ENCODE measurements at places on chromosomes 5 and 9.

DNA sequence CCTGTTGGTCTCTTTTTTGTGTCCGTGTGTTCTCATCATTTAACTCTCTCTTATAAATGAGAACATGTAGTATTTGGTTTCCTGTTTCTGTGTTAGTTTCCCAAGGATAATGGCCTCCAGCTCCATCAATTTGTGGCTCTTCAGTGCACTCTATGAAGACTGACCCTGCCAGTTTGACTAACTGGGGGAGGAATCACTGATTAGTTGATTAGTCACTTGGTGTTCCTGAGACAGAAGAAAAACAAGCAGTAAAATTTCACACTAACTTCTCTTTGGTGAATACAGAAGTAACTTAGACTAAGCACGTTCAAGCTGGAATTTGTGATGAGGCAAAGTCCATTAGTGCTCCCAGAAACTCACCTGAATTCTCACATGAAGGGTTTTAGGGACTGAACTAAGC, 495.8 kb upstream of the RORB start:
- DNase-seq = no peak

DNA sequence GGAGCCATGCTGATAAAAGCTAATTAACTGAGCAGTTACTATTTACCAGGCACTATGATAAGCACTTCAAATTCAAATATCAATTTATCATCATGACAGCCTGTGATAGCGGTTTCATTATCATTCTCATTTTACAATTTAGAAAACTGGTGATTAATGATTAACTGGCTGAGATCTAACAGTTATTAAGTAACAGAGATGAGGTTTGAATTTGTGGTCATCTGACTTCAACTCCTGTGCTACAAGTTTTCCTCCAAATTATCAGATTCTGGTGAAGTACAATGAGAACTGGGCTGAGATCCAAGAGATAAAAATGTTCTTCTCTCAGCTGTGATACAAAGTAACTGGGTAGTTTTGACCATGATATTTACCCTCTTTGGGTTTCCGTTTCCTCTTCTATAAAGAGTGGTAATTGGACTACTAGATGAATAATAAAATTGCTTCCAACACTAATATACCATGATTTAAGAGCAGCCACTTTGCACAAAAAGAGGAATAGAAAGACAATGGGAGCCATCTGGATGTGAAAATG, 74.5 kb upstream of the CCNG1 start:
- no peak for DNase-seq

- DNase-seq = no peak
Measured at GRCh38 chr5:151601391-151601790, 10.3 kb upstream of the FAT2 start.

DNA sequence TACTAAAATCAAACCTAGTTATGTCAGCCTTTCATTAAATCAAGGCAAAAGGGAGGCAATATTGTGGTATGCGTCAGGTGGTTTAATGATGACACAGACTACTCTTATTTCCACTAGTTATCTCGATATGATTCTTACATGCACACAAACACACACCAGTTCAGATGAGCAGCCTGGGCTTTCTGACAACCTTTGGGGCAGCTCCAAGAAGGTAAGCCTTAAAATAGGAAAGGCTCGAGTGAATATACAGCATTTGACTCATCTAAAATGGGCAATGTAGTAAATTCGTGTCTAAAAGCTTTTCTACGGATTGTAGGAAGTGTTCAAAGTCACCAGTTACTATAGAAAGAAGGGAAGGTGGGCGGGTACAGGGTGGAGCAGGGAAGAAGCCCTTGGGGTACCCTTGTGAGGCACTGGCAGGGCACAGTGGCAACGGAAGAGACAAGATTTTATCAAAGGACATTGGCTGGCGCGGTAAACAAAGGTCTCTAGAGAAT, 1.9 kb downstream of the ANKH start:
- no peak for DNase-seq

GRCh38 chr9:79877943-79878602, 306.3 kb downstream of the TLE4 start:
- DNase-seq = no peak

DNA sequence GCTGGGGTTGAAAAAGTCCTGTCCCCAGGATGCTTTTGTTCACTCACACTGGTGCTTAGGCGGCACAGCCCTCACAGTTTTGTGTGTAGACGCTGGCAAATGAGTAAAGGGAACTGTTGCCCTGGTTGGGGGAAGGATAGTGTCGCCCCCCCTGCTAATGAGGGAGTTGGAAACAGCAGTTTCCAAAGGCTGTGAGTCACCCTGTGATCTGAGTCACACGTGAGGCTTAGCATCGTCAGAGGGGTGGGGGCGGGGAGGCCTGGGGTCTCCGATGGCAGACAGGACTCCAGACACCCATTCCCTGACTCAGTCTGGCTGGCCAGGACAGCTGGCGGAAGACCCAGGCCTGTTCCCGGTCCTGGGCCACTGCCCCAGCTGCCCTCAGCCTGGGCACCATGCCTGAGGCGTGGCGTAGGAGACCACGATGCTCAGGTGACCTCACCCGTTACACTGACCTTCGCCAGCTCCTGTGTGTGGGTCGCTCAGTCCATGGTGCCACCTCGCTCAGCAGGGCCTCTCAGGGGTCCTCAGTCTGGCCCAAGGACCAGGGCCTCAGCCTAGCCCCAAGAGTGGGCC, 2.9 kb downstream of the DNAJB5 start:
- no peak for DNase-seq

GRCh38 chr9:1366276-1366675, 316.1 kb downstream of the DMRT2 start:
- no peak for DNase-seq

- DNase-seq = peak; percentile 21
Measured at GRCh38 chr5:151038801-151039238, 18.4 kb downstream of the GPX3 start.

DNA sequence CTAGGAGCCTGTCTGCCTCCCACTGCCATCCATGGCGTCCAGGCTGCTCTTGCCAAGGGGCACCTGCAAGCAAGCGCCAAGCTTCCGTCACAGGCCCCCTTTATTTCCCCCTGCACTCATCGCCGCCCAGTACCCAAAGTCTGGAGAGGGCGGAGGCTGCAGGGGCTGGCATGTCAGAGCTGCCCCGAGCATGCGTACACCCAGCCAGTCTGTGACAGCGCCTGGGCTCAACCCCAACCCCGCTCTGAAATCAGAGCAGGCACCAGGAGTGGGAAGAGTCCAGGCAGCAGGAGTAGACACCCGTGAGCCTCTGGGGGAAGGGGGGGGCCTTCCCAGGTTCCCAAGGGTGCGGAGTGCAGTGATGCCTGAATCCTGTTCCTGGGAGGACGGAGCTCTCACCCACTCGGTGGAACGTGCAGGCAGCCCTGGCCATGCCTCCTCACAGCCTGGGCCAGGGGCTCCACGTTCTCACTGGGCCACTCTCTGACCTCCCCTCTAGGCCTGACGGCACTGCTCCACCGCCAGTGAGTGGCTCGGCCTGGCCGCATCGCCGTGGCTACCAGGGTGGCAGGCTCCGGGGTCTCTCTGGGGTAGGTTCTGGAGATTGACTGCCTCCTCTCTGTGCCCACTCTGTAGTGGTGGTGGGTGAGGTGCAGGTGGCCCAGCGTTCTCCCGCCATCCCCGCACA, 469.0 kb downstream of the CDH9 start:
- no peak for DNase-seq

- no peak for DNase-seq
Measured at GRCh38 chr9:115250621-115251032, 132.7 kb upstream of the TNC start.

- no peak for DNase-seq
Measured at GRCh38 chr5:1100664-1101574, 10.9 kb downstream of the SLC12A7 start.

DNA sequence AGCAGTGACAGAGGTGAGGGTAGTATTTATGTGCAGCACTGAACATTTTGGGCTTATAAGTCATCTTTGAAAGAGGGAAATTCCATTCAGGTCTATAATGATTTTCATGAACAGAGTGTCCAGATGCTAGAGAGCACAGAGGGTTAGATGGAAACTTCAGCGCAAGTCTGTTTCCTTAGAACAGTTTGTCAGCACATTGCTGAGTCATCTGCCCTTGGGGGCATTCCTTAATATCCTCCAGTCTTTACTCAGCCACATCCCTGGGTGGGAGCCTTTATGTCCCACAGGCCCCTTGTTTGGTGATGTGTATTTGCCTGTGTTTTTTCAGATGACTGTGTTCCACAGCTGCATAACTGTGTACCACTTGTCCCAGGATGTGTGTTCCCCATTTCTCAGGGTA, 138.5 kb upstream of the S1PR3 start:
- no peak for DNase-seq

DNA sequence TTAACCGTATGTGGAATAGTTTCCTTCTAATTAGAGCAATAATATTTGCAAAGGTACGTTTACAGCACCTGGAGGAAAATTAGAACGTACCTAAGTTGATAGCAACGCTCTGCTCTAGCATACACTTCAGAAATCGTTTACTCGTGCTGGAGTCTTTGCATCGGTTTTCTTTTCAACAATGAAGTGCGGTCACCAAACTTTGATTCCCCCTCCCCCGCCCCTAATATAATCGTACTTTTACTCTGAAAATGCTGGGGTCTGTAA, 506 bp downstream of the ADAMTS19 start:
- DNase-seq = no peak

DNA sequence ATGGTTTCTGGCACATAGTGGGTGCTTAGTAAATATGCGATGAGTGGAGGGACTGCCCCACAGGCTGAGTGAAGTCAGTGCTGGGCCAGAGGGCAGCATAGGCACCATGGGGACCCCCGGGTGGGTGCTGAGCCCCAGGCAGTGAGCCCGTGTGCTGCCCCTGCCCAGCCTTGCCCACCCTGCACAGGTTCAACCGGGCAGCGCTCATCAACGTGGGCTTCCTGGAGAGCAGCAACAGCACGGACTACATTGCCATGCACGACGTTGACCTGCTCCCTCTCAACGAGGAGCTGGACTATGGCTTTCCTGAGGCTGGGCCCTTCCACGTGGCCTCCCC, 7.2 kb downstream of the B4GALT7 start:
- DNase-seq = no peak

- DNase-seq = no peak
Measured at GRCh38 chr5:79567926-79568549, 44.2 kb upstream of the TENT2 start.

GRCh38 chr5:150044329-150044681, 42.0 kb downstream of the CSF1R start:
- no peak for DNase-seq

DNA sequence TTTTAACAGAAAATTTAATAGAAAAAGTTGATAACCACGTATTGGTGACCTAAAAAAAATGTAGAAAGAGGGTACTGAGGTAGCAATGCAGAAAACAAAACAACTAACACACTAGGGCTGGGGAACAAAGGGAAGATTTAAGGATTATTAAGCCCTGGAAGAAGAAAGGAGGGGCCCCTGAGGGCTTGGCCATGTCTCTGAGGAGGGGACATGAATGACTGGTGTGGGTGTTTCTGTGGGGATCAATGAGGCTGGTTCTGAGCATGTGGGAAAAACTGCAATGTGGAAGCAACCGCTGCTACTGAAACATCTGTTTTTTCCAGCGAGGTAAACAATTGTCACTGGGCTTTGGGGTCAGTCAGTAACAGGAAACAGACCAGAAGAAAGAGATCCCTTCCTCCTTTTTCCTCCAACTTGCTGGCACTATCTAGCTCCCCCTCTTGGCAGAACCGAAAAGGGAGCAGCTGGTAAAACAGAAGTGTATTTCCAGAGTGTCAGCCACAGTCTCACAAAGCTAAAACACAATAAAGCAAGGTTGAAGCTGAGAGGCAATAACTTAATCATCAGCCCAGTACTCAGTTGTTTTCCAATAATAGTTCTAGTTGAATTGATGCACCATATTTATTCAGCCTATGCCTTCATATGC, 48.3 kb downstream of the ATPSCKMT start:
- no peak for DNase-seq

DNA sequence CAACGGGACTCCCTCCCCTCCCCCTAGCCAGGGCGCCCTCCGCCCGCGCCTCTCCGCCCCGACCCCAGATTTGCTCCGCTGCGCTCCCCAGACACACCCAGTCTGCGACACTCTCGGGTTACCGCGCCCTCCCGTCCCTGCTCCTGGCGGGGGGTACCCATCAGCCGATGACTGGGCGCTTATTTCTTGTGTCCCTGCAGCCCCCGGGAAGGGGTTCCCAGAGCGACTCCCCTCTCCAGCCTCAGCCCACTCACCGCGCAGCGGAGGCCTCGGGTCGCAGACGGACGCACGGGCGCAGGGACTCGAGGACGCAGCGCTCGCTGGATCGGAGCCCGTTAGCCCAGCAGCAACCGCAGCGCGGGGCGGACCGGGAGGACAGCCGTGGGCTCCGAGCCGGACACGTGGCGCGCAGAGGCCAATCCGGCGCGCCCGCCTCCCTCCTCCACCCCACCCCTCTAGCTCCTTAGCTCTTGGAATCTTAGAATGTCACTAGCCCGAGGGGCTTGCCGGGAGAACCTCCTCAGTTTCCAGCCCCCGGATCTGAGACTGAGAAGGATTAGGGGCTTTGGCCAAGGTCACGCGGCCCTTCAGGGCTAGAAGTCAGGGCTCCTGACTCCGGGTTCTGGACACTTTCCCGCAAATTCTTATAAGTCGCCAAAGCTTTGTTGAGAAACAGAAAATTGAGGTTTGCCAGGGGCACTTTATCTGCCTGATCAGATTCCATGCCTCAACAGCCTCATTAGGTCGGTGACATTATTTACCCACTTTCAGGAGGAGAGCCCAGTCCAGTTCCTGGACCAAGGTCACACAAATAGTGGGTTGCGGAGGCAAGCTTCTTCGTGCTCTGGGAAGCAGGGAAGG, at the start of gene ANXA6:
Gene ANXA6, minus strand, starts transcription at position 354 of the 861 bp plus-strand sequence. CDS start 9,878 bp downstream, outside the sequence.
- DNase-seq = peak; percentile 54

GRCh38 chr5:123091298-123092222, 2.5 kb downstream of the PRDM6 start:
- DNase-seq = no peak
